ENCODE measurements at places on chromosomes 5 and 9. TPM values are rescaled to one million over a fixed set of nuclear protein-coding genes. Genes with fewer than 3 reads are reported as not detected.

GRCh38 chr9:20611691-20612287 lies 10.5 kb downstream of the MLLT3 start:
- DNase-seq, result no peak

GRCh38 chr5:80406980-80407734 lies 707 bp upstream of the ZFYVE16 start:
- peak; percentile 80 for DNase-seq

GRCh38 chr9:84140535-84141101 lies 160.0 kb downstream of the RMI1 start:
- DNase-seq, result no peak

GRCh38 chr5:180640611-180640860 lies 8.9 kb downstream of the FLT4 start:
- no peak for DNase-seq

DNA sequence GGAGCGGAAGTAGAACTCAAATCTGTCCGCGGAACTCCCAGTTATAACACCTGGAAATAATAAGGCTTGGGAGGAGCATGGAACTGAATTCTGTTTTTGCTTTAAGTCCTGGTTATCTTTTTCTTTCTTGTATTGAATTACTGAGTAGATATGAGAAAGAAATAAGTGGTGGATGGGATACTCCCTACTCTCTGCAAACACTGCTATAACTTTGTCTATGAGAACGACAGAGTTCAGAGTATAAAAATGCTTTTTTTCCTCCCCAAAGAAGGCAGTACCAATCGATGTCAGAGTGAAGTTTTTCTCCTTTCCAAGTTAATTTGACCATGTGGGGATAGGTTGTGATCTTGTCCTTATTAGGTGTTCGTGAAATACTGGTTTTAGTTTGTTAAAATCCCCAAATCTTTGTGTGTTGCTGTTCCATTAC lies 1.2 kb downstream of the RIC1 start:
- DNase-seq, result no peak

DNA sequence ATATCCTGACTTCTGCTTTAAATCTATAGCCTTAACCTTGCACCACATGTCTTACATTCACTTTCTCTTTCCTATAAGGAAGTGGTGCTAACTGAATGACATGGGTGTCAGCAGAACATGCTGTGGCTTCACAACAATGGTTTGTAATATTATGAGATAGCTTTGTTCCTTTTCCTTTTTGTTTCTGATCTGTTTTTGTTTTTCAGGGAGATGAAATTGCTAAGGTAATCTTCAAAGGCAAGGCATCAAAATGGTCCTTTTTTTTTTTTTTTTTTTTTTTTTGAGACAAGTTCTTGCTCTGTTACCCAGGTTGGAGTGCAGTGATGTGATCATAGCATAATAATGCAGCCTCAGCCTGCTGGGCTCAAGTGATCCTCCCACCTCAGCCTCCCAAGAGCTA lies 53.6 kb upstream of the RANBP6 start:
- no peak for DNase-seq

- no peak for DNase-seq
Observed at GRCh38 chr5:133781436-133782225, 169.3 kb upstream of the FSTL4 start.

GRCh38 chr9:96719521-96719920 lies 58.4 kb downstream of the ZNF510 start:
- no peak for DNase-seq

GRCh38 chr5:4881366-4882002 lies 258.6 kb upstream of the ADAMTS16 start:
- no peak for DNase-seq

- no peak for DNase-seq
Observed at GRCh38 chr9:126317513-126317912, 9.1 kb upstream of the MVB12B start.

GRCh38 chr5:82319651-82320376 lies 41.7 kb upstream of the RPS23 start:
- DNase-seq, result no peak

OBP2B gene
- 0.34 TPM for polyA plus RNA-seq

AQP3 gene
- polyA plus RNA-seq, result 207 TPM

IRX1 gene
- polyA plus RNA-seq, result 21.6 TPM

SAXO1 gene
- polyA plus RNA-seq, result 0.09 TPM

STING1 gene
- polyA plus RNA-seq, result 37.7 TPM
